ENCODE measurements at places on chromosomes 3 and 15.
A peak's percentile ranks its signal among the peaks of the same experiment; 100 is the strongest.

GRCh38 chr3:58058361-58059263, 50.4 kb downstream of the FLNB start:
- no peak for DNase-seq

GRCh38 chr15:71262599-71262998, 147.3 kb downstream of the THSD4 start:
- DNase-seq = no peak

DNA sequence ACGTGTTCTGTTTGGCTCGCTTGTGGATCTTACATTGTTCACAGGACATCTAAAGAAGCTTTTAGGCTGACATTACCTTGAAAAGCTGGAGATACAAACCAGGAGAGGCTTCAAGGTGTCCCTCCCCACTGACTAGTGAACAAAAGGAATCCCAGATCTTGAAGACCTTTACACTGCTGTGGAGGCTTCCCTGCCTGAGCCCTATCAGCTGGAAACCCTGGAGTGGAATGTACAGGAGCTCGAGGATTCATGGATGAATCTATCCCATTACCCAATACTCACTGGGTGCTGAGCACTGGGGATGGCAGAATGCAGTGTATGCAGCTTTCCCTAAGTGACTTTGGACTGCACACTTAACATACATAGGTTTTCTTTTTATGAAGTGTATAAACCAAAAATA, 82.3 kb upstream of the MFGE8 start:
- no peak for DNase-seq

DNA sequence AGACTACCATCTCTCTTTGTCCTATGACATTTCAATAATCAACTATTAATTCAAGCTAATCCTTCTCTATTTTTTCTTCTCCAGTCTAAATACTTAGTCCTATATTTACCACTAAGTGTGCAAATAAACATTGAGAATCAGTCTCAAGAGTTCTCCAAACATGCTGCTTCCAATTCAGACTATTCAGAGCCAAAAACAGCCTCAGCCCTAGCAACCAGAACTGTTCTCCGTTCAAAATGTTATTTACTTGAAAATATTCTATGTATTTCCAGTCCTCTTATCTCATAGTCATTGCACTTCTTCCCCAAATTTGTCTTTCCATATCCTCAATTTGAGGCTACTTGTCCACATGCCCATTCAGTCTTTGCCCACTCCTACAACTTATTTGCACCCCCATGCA, 805.5 kb downstream of the IGSF11 start:
- DNase-seq = no peak

- no peak for DNase-seq
Measured at GRCh38 chr15:65334586-65335231, 30.2 kb downstream of the RNU5B-1 start.

DNA sequence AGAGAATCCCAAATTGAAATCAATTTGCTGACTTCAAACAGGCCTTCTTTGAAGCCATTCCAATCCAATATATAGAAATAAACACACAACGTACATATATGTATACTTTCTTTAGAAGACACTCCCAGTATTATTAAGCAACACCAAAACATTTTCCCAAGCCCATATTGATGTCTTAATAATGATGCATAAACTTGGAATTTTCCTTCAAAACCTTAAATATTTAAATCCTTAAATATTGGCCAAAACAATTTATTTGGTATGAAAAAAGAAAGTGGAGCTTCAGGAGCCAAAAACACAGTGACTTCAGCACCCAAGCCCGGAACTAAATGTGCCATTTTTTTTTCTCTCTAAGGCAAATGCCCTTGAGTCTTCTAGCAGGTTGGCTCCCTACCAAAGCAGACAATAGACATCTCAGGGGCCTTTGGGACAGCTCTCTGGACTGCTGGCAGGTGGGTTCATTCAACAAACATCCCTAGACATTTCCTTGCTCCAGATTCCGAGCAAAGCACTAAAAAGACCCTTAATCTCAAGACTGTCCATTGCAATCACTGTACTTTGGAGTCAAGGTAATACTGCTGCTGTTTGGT, 384.7 kb downstream of the NTRK3 start:
- no peak for DNase-seq

DNA sequence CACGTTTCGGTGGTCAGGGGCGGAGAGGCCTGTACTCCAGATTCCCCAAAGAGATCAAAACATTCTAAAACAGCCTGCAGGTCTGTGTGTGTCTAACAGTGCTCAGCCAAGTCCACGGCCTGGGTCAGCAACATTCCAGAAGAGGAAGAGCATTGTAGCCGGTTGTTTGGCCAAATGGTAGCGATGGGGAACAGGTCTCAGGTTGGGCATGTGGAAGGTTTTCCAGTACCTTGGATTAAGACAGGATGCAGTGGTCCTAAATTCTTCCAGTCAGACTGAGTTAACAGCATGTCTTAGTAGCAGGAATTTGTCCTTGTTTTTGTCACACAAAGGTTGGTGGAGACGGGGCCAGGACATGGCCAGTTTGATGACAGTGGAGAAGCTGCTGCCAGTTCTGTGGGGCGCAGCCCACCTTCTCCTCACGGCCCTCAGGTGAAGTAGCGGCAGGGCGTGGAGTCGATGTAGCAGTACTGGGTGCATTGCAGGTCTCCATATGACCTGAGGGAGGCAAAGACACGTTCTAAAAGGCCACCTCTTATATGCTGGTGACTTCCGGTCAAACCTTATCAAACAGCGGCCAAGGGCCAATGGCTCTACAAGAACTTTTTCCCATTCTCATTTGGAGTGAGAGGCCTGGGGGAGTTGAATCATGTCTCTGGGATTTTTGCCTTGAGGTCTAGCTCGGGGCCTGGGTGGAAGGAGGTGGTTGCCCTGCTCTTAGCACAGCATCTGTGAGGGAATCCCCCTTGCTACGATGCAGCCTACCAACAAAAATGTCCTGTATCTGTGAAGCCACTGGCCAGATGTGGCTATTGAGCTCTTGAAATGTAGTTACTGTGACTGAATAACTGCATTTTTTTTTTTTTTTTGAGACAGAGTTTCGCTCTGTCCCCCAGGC, 24.1 kb downstream of the EAF1 start:
- no peak for DNase-seq

- no peak for DNase-seq
Measured at GRCh38 chr3:31878231-31878838, 102.7 kb downstream of the OSBPL10 start.

- no peak for DNase-seq
Measured at GRCh38 chr3:175046601-175047000, 187.5 kb downstream of the NAALADL2 start.

DNA sequence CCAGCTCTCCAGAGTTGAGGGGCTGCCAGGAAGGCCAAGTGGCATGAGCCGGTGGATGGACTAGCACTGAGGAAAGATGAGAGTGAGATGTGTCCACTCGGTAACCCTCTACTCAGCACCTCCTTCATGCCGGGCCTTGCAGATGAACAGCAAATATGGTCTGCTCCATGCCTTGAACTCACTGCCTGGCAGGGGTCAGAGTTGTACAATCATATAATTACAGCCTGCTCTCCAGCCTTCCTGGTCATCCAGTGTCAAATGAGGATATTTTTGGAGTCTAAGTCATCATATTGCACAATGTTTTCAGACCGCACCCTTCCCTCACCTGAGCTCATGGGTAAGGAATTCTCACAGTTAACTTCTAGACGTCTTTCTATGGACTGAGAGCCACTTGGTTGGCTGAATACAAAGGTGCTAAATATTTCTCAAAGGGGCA, 4.9 kb downstream of the MGLL start:
- peak; percentile 67 for DNase-seq

DNA sequence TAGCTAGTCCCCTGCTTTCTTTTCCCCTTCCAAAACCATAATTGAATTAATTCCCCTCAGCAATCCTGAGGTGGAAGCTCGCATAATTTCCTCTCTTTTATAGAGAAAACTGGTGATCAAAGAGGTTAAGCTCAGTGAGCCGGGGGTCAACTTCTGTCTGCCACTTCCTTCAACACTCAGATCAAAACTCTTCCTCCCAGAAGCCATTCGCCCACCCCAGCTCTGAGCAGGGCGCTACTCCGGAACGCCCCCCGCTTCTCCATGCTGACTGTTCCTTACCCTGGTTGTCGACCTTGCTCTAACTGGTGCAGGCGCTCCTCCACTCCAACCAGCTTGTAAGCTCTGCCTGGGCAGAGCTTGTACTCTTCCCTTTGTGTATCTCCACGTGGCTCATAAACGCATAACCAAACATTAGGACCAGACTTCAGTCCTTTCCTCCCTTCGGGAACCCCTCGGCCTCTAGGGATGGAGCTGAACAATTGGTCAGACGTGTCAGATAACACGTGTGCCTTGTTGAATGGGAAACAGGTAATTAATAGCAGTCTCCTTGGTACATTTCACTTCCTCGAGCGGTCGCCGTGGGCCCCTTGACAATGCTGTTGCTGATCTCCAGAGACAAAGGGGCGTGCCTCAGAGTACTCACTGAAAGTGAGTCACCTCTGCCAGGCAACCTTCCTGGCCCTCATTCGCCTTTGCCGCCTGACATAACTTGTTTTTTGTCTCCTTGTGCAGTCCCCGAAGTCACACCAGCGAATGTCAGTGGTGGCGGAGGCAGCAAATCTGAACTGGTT, 71.8 kb downstream of the IL5RA start:
- DNase-seq = no peak

- DNase-seq = no peak
Measured at GRCh38 chr3:40763807-40764206, 239.0 kb downstream of the ZNF621 start.

DNA sequence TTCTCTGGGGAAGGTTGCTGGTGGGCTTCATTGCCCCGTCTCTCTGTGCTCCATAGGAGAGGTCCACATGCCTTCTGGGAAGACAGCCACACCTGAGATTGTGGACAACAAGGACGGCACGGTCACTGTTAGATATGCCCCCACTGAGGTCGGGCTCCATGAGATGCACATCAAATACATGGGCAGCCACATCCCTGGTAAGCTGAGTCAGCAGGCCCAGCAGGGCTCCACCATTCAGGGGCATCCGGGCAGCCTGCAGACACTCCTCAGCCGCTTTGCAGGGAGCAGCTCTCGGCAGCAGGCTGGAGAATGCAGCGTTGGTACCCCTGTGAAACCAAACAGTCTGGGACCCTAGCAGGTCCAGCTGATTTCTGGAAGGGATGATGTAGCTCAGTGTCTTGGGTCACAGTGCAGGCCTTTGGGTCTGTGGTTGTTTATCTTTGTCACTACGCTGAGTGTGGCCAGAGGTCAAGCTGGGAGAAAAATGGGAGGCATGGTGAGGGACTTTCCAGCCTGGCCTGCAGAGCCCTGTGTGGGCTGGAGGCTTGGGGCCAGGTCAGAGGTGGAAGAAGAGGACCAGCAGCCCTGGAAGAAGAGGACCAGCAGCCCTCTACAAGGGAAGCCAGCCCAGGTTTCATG, 67.2 kb downstream of the DNASE1L3 start:
- DNase-seq = no peak

DNA sequence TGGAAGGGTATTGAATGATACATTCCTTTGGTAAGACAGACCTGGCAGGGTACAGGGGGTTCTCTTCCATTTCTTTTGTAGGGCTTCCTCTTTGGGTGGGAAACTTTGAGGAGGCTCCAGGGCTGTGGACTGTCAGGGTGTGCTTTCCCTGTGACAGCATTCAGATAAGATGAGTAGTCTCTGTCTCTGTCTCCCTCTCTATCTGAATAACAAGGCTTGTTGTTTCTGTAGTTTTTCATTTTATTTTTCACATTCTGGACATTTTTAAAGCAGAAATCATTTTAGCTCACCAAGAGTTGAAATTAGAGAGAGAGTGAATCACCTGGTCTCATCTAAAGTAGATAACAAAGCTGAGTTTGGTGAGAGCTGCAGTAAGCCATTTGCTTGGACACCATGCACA, 100.8 kb upstream of the TPM1 start:
- DNase-seq = no peak

DNA sequence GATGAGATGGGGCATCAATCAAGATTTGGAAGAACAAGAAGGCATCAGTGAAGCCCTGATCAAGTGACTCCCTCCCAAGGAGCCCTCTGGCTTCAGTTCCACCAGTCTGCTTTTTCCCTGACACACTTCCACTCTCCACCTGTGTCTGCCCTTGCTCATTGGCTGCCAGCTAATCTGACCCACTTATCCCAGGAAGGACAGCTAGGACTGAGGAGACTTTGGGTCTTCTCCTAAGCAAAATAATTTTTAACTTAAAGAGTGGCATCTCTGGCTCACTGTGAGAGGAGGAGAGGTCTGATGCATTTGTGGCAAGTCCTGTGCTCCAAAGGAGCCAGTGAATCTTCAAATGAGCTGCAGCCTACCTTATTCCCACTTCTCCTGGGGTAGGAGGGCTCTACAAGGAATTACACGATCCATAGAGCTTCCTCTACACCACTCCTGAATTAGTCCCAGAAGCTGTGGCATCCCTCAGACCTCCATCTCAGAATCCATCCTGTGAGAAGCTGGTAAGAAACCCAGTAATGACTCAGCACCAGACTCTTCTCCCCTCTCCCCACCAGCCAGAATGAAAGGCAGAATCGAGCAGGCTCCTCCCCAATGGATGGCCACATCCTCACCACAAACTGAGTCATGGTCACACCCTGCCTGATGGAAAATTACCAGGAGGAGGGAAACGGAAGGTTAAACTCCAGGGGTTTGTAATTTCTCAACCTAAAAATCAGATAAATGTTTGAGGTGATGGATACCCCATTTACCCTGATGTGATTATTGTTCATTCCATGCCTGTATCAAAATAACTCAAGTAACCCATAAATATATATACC, 6.3 kb upstream of the PKM start:
- DNase-seq = peak; percentile 51

DNA sequence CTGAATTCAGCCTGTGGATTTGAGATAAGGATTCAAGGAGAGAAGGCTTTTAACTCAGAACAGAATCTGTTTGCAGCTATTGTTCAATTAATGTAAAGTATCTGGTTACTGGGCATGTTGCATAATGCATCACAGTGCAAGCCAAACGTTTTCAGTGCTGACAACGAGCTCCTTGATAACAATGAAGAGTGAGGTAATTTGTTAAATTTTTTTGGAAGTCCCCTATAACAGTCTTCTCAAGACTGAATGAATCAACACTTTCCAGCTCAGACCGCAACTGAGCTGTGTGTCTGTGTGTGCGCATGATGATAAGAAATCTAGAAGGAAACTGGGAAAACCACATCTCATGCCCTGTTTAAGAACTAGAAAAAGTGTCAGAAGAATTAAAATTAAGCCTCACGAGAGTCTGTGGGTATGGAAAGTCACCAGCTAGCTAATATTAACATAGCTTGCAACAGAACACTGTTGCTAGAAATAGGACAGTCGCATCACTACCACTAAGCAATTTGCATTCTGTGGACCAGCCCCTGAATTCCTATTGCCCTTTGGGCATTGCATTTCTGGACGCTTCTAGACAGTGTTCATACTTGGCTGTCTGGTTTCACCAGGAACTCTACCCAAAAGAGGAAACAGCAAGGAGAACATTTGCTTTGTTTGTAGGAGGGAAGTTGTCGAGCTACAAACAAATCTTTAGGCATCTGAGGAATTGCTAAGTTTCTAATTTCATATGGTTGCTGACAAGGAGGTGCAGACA, 43.7 kb upstream of the ATP2C1 start:
- no peak for DNase-seq

- peak; percentile 18 for DNase-seq
Measured at GRCh38 chr3:58994746-58995330, 55.0 kb downstream of the CFAP20DC start.

- no peak for DNase-seq
Measured at GRCh38 chr3:30495172-30496065, 111.0 kb upstream of the TGFBR2 start.
